ENCODE measurements at places on chromosomes 3 and 15. TPM values are rescaled to one million over a fixed set of nuclear protein-coding genes. Genes with fewer than 3 reads are reported as not detected.

The TM4SF1 gene
- not detected for polyA plus RNA-seq

The CFAP161 gene
- not detected for polyA plus RNA-seq

The SCN5A gene
- not detected for polyA plus RNA-seq

The TUSC7 gene
- not detected for polyA plus RNA-seq

The SLC24A5 gene
- polyA plus RNA-seq: not detected

The TLNRD1 gene
- 6.3 TPM for polyA plus RNA-seq

The MLF1 gene
- 6.0 TPM for polyA plus RNA-seq

The GOLGB1 gene
- polyA plus RNA-seq: 16.0 TPM

The ANKUB1 gene
- polyA plus RNA-seq: not detected

The WDR49 gene
- not detected for polyA plus RNA-seq

The FGF12 gene
- polyA plus RNA-seq: not detected

The SH2D7 gene
- not detected for polyA plus RNA-seq

The ITIH4 gene
- polyA plus RNA-seq: not detected

The TRIM71 gene
- not detected for polyA plus RNA-seq

The CX3CR1 gene
- polyA plus RNA-seq: 98.7 TPM

The PIERCE2 gene
- not detected for polyA plus RNA-seq
